NCI-H187 treated with DMSO at 0.1 percent for 48 hours (cell line): ENCODE measurements at places on chromosomes 6 and 20.

DNA sequence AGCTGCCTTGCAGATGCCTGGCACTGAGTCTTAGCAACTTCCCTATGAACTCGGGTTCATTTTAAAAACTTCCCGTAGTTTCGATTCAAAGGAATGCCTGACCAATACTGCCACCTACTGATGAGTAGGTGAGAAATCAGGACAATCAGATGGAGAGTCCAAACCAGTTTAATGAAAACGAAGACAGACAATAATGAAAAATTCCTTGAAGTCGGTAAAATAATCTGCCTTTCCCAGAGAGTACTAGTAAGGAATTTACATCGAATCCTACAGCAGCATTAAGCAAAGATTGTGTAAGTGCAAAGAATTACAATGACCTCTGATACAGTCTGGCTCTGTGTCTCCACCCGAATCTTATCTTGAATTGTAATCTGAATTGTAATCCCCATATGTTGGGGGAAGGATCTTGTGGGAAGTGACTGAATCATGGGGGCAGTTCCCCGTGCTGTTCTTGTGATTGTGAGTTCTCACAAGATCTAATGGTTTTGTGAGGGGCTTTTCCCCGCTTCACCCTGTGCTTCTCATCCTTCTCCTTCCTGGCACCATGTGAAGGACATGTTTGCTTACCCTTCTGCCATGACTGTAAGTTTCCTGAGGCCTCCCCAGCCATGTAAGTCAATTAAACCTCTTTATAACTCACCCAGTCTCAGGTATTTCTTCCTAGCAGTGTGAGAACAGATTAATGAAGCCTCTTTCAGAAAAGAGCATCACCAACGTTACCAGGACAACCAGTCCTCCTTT is 134.4 kb downstream of the ARHGAP18 start:
- no peak for DNase-seq

DNA sequence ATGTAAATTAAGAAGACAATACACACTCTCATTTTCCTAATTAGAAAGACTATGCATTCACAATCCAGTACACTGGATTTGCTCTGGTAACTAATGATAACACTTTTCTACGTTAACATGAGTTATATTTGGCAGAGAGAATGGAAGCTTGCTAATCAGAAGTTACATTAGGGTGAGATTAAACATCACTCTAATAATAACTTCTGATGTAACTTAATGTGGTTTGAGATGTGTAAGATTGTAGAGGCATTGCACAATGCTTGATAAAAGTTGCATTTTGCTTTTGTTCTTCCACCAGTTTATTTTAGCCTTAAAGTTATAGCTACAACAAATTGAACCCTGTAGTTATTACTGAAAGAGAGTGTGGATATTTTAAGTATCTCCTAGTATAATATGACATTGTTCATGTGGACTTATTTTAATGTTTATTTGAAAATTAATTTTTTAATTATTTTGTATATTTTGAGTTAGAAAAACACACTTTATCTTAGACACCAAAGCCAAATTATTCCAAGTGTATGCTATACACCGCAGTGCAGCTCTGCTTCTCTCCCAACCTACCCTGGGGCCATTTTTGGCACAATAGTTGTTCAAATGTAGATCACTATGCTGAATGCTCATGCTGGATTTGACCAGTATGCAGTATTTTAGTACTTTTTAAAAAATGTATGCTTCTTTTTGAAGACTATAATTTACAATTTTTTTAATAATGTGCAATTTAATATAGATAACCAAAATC is 143.2 kb downstream of the SLC16A10 start:
- DNase-seq, result no peak

GRCh38 chr6:91637217-91637616 is 1050.3 kb upstream of the MAP3K7 start:
- DNase-seq, result no peak

DNA sequence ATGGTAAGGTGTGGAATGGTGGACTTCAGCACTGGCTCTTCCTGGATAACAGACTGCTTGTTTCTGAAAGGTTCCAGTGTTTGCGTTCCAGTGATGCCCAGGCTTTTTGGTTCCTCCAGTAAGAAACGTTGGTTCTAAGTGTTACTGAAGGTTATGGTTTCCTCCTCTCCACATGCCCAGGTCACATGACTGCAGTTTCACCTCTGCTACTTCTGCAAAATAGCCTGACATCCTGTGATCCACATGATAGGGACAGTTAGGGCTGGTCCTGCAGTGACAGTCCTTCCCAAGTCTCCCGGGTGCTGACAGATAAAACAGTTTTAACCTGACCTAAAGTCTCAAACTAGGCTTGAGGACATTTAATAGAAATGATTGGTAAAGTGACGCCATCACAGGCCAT is 132.2 kb upstream of the CST7 start:
- no peak for DNase-seq

- DNase-seq, result no peak
These were observed 8.1 kb downstream of the SYNJ2 start for GRCh38 chr6:157989541-157990289.

- no peak for DNase-seq
These were observed 572 bp downstream of the ZNF341 start for GRCh38 chr20:33732166-33732970.

DNA sequence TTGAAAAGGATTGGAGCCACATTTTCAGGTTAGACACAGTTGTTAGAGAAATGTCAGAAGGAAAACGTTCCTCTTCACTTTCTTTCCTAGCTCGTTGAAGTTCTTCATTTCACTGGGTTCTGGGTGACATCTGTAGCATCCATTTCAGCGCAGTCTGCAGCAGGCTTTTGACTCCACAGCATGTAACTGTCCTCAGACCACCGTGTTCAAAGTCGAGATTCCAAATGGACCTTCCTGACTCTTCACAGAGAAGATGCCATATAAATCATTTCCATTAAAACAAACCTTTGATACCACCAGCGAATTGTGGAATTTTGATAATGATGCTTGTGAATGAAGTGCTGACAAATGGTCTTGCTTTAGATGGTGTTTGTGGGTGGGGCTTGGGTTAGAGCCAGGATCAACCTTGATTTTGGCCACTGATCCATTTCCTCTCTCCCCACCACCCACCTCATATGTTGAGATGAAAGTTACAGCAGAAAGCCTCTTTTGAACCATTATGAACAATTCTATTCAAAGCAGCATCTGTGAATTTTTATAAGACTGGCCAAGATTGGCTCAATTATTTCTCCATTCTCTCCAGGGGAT is 185.3 kb upstream of the PREP start:
- no peak for DNase-seq

DNA sequence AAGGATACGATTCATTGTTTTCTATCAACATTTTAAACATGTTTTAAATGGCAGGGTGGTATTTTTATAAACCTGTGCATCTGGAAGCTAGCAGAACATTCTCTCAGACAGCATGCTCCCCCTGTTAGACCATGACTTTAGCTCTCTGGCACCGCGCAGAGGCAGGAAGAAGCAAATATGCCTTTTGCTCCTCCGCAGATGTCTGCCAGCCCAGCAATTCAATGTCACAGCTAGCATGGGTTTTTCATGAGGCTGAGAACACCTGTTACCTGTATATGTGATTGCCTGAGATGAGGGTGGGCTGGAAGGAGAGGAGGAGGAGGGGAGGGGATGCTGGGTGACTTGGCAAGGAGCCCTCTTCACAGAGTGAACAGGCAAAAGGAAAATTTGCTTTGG is 6.7 kb downstream of the MTCH1 start:
- no peak for DNase-seq

DNA sequence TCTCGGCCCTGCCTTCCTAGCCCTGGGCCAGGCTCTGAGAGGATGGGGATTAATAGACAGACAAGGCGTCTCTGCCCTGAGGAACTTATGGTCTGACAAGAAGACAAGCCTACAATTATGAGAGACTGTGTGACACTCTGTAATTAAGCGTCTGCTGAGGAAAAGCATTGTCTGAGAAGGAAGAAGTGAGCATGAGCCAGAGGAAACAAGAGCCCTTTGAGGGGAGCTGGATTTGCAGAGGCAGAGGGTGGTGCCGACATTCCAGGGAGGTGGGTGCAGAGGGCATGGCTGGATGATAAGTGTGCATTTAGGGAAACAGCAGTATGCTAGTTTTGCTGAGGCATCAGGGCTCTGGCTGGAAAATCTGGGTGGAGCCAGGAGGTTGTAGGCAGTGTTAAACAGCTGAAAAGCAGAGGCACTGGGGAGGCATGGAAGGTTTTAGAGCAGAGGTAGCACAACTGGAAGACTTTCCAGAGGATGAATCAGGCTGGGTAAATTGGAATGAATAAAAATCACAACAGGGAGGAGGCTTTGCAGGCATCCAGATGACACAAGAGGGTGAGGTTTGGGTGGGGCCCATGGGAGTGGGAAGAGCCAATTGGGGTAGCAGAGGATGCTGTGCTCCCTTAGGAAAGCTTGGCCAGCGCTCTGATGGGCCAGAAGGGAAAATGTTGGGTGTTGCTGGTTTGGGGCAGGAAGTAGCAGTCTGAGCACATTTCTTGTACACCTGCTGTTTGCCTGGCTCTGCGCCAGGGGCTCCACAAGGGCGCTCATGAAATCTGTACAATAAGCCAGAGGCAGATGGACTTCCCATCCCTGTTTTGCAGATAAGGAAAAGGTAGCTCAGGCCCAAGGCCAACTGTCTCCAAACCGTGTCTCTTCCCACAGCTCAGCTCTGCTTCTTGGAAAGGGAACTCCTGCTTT is 74.0 kb upstream of the MYL9 start:
- DNase-seq, result peak; percentile 58

DNA sequence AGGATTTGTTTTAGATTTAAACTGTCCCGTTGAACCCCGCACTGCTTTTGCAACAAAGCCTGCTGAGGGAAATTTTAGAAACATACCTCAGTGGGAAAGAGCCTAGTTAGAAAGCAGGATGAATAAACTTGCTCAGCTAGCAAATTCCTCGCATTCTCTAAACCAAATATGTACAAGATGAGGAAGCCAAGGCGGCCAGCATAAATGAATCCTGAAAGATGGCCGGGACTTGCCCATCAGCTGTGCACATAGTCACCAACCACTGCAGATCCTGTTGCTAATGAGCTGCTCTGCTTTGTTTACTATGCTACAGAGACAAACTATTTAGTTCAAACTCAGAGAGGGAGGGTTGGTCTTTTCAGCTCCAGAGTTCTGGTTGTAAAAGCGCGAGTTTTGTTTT is 49.0 kb downstream of the TMEM170B start:
- DNase-seq, result no peak

GRCh38 chr20:4820806-4821518 is 99.3 kb downstream of the PRND start:
- DNase-seq, result no peak
